ENCODE measurements at places on chromosomes 3 and 15.

GRCh38 chr15:40045572-40046217 is 6.7 kb upstream of the SRP14 start:
- DNase-seq = no peak

DNA sequence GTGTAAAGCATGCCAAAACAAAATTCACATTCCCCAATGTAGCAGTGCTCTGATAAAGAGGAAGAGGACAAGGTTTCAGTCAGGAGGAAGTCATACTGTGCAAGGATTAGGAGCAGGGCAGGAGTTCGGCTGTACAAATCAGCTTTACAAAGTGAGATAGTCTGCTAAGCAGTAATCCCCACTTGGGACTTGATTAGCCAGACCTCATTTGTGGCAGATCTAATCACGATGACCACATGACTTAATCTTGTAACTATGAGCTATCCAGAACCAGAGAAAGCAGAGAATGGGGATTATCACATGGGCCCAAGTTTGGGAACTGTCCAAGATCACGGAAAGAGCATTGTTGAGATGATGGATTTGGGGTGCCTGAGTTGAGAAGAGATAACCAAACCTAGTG is 7.8 kb downstream of the DCBLD2 start:
- no peak for DNase-seq

- DNase-seq = no peak
Observed at GRCh38 chr3:114608293-114608692, 314.5 kb downstream of the TIGIT start.

DNA sequence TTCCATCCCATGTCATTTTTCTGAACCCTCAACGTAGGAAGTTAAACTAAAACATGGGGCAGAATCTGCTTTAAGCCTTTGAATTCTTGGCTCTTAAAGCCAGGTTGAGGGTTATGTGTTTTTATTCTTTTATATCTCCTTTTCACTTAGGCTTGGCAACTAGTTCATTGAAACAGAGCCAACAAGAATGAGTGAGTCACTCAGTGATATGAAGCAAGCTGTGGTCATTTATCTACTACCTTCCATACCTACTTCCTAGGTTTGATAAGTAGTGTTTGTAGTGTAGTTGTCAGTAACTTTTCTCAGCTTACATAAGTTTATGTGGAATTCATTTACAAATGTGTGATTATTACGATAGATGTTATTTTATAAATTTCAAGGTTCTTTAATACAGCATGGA is 67.4 kb downstream of the SNRPN start:
- DNase-seq = no peak

- no peak for DNase-seq
Observed at GRCh38 chr15:66899555-66900350, 165.6 kb upstream of the SMAD3 start.

GRCh38 chr3:62153231-62153630 is 220.1 kb downstream of the FEZF2 start:
- DNase-seq = no peak

GRCh38 chr3:134742202-134742601 is 52.9 kb upstream of the EPHB1 start:
- no peak for DNase-seq

DNA sequence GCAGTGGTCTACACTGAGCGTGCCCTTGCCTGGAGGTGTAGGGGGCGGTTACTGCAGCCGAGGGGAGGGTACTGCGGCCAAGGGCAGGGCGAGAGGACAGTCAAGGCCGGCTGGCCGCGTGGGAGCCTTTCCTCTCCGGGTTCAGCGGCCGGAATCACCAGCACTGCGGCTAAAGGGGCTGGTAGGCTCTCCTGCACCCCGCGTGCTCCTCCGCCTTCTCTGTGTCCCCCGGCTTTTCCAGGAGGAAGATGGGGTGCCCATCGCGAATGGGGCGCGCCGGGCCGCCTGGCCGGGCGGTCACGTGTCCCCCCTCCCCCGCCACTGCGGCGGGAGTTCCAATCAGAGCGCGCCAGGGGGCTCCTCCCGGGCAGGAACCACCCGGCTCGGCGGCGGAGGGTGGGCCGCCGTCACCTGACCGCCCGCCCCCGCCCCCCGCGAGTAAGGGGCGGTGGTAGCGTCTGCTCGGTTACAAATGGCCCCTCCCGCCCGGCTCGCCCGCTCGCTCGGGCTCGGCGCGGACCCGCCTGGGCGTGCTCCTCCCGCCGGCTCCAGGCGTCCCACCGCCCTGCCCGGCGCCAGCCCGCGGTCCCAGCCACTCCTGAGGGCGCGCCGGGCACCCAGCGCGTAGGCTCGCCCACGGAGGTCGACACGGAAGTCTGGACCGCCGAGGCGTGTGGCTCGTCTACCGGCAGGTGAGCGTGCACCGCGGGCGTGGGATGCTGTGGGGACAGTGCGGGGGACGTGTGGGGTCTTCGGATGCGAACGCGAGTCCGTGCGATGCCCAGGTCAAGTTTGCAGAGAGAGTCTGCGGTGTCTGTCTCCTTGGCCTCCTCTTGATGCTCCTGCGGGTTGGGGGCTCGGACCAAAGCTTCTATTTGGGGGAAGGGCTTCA is 242.6 kb upstream of the TOPAZ1 start:
- DNase-seq = no peak

- DNase-seq = no peak
Observed at GRCh38 chr3:18729671-18730070, 304.5 kb upstream of the SATB1 start.

- DNase-seq = no peak
Observed at GRCh38 chr3:128487813-128488635, 5.0 kb downstream of the GATA2 start.

DNA sequence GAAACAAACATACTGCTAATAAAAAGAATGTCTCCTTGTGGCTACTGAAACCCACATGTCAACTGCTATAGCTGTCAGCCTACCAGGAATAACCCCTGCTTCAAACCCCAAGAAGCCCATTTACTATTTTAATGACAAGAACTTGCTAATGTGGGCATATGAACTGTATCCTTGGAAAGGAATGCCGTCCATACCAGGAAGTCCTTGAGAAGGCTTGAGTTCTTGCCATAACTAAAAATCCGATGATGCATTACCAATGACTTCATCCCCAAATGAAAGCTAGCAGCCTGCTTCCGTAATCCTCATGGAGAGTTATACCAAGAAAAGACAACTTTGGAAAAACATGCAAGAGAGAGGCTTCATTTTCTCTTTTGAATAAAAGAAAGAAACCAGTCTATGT is 34.8 kb downstream of the MINDY4B start:
- DNase-seq = no peak

DNA sequence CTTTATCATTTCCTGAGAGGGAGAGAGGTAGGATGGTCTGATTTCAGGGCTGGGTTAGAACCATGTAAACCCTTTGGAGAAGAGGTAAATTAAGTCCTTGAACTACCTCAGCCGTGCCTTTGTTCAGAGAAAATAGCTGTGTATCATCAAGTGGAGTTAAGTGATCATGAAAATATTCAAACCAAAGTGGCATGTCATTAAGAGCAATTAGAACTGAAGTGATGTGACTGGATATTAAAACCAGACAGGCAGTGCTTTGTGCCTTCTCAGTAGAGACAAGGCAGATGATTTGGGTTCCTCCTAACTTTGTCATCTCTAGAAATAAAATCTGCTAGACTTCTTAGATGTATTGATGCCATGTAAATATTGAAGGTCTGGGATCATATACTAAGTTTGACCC is 171.5 kb downstream of the IL5RA start:
- DNase-seq = no peak

DNA sequence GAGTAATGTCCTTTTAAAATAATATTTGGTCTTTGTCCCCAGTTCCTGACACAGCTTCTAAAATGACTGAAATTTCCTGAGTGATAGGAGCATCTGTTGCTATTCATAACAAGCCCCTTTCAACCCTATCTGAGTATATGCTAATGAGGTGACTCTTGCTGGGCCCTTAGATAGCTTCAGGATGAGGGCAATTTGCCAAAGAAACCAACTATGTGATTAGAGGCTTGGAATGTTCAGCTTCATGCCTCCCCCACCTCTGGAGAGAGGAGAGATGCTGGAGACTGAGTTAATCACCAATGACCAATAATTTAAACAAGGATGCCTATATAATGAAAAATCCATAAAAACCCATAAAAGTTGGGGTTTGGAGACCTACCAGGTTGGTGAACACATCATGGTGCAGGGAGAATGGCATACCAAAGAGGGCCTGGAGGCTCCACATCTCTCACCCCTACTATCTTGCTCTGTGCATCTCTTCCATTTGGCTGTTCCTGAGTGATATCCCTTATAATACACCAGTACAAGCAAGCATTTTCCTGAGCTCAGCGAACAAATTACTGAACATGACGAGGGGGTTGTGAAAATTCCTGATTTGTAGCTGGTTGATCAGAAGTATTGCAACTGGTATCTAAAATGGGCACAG is 189.2 kb downstream of the ECT2 start:
- no peak for DNase-seq

DNA sequence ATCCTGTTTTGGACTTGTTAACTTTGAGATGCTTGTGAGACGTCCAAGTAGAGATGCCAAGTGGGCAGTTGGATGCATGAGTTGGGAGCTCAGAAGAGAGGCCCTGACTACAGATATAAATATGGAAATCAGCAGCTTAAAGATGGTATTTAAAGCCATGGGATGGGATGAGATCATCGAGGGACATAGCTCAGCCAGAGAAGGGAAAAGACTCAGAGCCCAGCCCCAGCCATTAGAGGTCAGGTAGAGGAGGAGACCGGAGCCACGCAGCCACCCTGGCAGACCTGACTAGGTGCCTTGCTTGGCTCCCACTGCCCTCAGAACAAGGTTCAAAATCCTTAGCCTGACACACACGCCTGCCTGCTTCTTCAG is 31.1 kb downstream of the ATP2B2 start:
- DNase-seq = no peak

DNA sequence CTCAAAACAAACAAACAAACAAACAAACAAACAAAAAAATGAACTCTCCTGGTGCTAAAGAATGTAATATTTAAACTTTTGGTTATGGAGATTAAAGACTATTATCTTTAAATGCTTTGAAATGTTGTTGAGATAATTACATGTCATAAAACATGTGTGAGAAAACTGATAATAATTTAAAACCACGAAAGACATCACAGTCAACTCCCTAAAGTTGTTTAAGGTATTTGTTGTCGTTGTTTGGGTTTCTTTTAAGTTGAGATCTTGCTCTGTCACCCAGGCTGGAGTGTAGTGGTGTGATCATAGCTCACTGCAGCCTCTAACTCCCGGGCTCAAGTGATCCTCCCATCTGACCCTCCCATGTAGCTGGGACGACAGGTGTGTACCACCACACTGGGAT is 12.0 kb downstream of the EFCAB12 start:
- DNase-seq = no peak

GRCh38 chr3:114092151-114093015 is 35.8 kb downstream of the QTRT2 start:
- DNase-seq = no peak

DNA sequence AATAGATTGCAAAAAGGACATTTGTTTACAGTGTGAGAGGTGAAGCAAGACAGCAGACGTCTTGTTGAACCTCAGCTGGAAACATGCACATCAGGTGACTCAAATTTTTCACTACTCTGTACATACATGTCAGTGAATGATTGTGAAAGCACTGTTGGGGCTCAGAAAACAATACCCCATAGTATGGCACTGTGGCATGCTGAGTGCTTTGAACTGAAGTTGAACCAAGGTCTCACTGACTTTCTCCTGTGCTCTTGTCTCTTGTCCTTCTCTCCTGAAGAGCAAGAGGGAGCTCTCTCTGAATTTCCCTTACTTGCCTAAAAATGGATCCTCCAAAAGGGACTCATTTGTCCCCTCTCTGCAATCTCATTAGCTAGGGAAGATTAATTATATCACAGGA is 24.5 kb upstream of the NEDD4 start:
- DNase-seq = no peak

DNA sequence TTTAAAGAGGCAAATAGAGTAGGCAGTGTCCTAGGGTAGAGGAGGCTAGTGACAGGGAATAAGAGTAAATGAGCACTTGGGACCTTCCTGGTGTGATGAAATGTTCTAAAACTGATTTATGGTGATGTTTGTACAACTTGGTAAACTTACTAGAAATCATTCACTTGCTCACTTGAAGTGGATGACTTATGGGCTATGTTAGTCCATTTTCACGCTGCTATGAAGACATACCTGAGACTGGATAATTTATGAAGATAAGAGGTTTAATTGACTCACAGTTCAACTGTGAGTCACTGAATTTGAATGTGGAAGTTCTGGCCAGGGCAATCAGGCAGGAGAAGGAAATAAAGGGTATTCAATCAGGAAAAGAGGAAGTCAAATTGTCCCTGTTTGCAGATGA is 31.7 kb upstream of the DHX36 start:
- no peak for DNase-seq

- DNase-seq = no peak
Observed at GRCh38 chr3:56061279-56061626, 407.0 kb downstream of the ERC2 start.

DNA sequence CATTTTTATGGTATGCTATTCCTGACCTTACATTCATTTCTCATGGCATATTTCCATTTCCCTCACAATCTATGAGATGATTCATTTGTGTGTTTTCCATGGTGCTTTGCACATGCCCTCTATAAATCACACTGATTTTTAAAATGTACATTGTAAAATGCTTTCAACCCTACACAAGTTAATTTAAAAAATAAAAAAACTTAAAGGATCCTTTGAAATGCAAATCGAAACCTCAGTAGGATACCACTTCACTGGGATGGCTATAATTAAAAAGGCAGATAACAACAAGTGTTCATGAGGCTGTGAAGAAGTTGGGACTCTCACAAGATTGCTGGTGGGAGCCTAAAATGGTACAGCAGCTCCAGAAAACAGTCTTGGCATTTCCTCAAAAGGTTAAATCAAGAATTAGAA is 83.5 kb downstream of the FMN1 start:
- DNase-seq = no peak

- no peak for DNase-seq
Observed at GRCh38 chr15:27222479-27222878, 251.5 kb downstream of the GABRG3 start.

DNA sequence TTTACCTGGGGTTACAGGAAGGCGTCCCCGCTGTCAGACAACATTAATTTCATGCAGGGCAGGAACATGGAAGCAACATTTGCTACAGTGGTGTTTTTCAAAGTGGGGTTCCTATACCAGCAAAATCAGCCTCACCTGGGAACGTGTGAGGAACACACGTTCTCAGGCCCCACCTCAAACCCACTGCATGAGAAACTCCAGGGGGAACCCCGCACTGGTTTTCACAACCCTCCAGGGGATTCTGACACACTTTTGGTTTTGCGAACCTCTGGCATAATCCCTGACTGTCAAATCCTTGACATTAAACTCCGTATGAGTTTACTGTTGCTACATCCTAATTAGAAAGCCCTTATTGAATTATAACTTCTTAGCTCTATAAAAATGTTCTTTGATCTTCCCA is 127.7 kb downstream of the LRRK1 start:
- DNase-seq = no peak

- no peak for DNase-seq
Observed at GRCh38 chr15:83062768-83063180, 4.3 kb downstream of the BTBD1 start.

DNA sequence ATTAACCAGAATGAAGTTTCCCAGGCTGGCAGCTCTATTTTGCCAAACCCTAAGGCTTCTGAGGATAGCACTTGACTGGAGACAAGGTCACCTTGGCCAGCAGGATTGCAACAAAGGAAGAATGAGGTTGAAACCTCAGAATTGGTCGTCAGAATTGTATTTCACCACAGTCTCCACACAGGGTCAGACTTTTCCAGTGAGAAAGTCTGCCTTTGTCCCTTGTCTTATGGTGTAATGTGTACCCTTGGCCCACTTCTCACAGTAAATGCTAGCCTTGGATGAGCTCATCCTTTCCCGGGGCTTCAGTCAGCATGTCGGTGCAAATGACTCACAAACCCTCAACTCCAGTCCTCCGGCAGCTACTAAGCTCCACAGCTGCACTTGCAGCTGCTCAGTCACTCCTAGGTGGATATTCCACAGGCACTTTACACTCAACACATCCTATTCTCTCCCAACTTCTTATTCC is 19.7 kb downstream of the SSR3 start:
- DNase-seq = no peak
